Activated gamma-delta T cell treated with Interleukin-2 at 50 U/mL for 16 hours (primary cell): ENCODE measurements at places on chromosomes 12 and 14.

DNA sequence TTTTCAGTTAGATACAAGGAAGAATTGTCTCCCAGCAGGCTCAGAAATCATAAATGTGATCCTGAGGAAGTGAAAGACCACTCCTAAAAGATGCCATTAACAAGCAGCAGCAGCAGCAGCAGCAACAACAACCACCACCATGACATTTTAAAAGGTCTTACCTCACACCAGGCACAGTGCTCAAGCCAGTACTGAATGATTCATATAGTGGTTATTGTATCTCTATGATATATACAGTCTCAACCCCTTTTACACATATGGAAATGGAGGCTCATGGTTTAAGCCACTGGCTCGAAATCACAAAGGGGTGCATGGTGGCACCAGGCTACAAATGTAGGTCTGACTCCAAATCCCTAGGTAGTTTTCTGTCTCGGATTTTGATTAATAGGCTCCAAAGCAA, 126.9 kb downstream of the KTN1 start:
- no peak for DNase-seq

DNA sequence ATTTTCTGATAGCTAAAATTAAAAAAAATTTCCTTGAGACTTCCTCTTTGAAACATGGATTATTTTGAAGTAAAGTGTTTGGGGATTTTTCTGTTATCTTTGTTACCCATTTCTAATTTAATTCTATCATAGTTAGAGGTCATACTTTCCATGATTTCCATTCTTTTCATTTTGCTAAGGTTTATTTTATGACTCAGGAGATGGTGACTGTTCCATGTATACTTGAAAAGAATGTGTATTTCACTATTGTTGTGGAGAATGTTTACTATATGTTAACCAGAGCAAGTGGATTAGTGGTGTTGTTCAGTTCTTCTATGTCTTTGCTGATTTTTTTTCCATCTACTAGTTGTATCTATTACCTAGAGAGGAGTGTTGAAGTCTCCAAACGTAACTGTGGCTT, 250.5 kb upstream of the PELI2 start:
- no peak for DNase-seq

DNA sequence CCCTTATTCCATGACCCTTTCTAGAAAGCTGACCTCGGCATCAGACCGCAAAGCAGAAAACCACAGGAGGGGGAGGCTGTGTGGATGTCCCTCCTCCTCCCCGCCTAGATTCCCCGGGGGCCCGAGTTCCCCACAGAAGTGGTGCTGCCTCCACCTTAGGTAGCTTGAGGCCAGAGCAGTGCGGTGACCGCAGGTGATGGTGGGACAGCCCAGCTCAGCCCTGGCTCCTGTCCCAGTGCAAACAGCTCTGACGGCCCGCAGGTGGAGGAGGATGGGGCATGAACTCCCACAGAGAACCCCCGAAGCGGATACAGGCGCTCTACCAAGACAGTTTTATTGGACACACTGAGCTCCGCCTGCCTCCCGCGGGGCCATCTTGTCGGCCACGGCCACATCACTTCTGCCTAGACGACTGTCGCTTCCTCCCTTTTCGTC, 19.5 kb downstream of the ARL6IP4 start:
- no peak for DNase-seq

DNA sequence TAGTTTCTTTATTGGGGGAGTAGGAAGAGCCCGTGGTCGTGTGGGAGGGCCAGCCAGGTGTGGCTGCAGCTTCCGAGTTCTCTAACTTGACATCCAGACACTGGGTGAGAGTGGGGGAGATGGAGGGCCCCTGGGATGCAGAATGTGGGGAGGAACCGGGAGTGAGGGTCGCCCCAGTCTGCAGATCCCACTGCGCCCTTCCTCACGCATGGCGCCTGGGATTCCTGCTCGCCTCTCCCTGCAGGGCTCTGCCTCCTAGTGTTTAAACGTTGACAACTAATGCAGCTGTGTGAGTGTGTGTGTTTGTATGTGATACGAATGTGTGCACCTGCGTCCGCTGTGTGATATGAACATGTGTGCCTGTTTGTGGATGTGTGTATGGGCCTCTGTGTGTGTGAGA, 34.6 kb downstream of the FZD10 start:
- no peak for DNase-seq

- no peak for DNase-seq
Observed at GRCh38 chr12:2890001-2890387, 697 bp upstream of the TULP3 start.

DNA sequence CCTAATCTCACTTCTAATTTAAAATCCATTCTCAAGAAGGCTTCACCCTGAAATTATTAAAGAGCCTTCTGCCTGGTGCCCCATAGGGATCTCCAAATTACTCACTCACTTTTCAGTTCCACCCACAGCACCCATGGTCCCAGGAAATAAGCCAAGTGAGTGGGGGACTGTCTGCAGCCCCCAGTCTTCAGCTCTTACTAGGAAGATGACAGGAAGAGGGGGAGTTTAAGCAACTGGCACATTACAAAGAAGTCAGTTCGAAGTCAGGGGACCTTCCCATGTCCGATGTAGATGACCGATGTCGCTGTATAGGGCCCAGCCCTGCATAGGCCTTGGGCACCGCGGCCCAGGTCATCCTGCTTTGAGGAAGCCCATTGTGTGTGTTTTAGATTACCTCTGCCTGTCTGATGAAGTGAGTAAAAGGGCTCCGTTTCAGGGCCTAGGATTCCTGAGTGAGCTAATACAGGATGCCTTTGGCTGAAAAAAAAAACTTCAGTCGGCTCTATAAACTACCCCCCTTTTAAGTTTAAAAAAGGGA, 1.9 kb downstream of the ACTN1 start:
- no peak for DNase-seq

DNA sequence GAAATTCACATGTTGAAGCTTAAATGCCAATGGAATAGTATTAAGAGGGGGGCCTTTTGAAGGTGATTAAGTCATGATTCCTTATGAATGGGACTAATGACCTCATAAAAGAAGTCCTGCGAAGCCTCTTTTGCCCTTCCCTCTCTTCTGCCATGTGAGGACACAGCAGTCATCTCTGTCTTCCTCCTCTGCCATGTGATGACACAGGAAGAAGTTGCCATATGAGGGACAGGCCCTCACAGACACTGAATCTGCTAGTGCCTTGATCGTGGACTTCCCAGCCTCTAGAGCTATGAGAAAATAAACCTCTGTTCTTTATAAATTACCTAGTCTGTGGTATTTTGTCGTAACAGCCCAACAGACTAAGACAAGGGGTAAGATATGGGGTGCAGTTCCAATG, 100.7 kb downstream of the VCPKMT start:
- DNase-seq, result no peak

GRCh38 chr12:42482041-42482747, 107.4 kb downstream of the PRICKLE1 start:
- no peak for DNase-seq

- no peak for DNase-seq
Observed at GRCh38 chr14:77310026-77310425, 10.7 kb downstream of the POMT2 start.

- no peak for DNase-seq
Observed at GRCh38 chr12:122908915-122909314, 13.0 kb upstream of the VPS37B start.

GRCh38 chr12:45431126-45431525, 215.2 kb downstream of the ANO6 start:
- DNase-seq, result no peak

- DNase-seq, result no peak
Observed at GRCh38 chr12:77965790-77966189, 135.1 kb downstream of the NAV3 start.

GRCh38 chr12:49093792-49094159, 825 bp downstream of the DHH start:
- DNase-seq, result no peak

DNA sequence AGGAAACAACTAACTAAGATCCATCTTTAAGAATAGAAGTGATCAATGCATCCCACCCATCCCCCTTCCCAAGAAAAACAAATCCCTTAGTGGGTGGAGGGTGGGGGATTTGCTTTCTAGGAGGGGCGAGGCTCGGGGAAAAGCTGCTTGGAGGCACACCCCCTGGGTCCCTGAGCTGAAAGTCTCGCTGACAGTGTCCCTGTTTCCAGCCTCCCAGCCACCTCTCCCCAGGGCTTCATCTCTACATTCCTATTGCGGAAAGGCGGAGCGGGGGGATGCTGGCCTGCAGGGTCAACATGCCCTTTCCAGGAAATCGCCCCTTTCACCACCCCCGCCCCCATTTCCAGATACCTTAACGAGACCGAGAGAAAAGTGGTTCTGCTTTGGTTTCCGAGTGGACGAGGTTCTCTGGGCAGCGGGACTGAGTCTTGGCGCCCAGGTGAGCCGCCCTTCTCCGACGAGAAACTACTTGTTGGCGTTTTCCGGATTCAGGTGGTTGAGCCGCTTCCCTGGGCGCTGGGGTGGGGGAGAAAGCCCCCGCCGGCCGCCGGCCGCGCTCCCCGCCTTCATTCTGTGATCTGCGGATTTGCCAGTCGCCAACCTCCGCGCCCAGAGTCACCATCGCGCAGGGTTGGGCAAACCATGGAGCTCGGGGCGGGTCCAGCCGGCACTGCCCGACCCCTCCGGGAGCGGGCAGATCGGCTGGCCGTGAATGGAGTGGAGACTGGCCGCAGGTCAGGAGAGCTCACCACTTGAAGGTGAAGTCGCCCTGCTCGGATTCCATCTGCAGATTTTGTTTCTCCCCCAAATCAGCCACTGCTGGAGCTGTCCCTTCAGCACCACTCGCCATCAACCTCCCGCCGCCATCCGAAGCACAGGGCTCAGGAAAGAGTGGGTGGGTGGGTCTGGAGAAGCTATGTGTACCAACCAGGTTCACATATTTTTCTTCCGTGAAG, 505 bp downstream of the KCNC2 start:
- DNase-seq, result no peak
